ENCODE measurements at places on chromosomes 2 and 18. TPM values are rescaled to one million over a fixed set of nuclear protein-coding genes. Genes with fewer than 3 reads are reported as not detected.

Gene GALNT3
- not detected for total RNA-seq

Gene PMAIP1
- 13.7 TPM for total RNA-seq

Gene SRD5A2
- 0.02 TPM for total RNA-seq

Gene PDE11A
- total RNA-seq, result 0.42 TPM

Gene TAF4B
- 3.9 TPM for total RNA-seq

Gene PDE1A
- 0.17 TPM for total RNA-seq

Gene SLC8A1
- 0.17 TPM for total RNA-seq

Gene RIT2
- total RNA-seq, result not detected

Gene CXCR4
- total RNA-seq, result 1.1 TPM

Gene PROM2
- not detected for total RNA-seq

Gene FBXO41
- total RNA-seq, result 4.4 TPM

Gene GALNT1
- 90.8 TPM for total RNA-seq

Gene TXNDC2
- total RNA-seq, result 0.17 TPM

Gene IGFBP2
- 69.4 TPM for total RNA-seq

Gene LINC00305
- not detected for total RNA-seq

Gene IL36G
- not detected for total RNA-seq

Gene RAPGEF4
- 0.45 TPM for total RNA-seq

Gene OTOS
- not detected for total RNA-seq

Gene EML6
- 1.2 TPM for total RNA-seq

Gene FEV
- not detected for total RNA-seq

Gene DPP10
- not detected for total RNA-seq

Gene ITGB6
- 1.2 TPM for total RNA-seq

Gene SETBP1
- total RNA-seq, result 0.63 TPM

Gene ITGA4
- 1.4 TPM for total RNA-seq

Gene TRIB2
- total RNA-seq, result 0.51 TPM

Gene CNNM3
- 7.2 TPM for total RNA-seq

Gene TEX44
- total RNA-seq, result not detected

Gene POTEC
- not detected for total RNA-seq

Gene NT5C1B
- not detected for total RNA-seq

Gene COL6A3
- 0.29 TPM for total RNA-seq

Gene SP3
- total RNA-seq, result 37.3 TPM

Gene LYG2
- total RNA-seq, result not detected

Gene COLEC12
- total RNA-seq, result 0.03 TPM

Data from A549 treated with dexamethasone at 1 μM for 4 hours (cell line).